ENCODE measurements at places on chromosomes 5 and 9.

DNA sequence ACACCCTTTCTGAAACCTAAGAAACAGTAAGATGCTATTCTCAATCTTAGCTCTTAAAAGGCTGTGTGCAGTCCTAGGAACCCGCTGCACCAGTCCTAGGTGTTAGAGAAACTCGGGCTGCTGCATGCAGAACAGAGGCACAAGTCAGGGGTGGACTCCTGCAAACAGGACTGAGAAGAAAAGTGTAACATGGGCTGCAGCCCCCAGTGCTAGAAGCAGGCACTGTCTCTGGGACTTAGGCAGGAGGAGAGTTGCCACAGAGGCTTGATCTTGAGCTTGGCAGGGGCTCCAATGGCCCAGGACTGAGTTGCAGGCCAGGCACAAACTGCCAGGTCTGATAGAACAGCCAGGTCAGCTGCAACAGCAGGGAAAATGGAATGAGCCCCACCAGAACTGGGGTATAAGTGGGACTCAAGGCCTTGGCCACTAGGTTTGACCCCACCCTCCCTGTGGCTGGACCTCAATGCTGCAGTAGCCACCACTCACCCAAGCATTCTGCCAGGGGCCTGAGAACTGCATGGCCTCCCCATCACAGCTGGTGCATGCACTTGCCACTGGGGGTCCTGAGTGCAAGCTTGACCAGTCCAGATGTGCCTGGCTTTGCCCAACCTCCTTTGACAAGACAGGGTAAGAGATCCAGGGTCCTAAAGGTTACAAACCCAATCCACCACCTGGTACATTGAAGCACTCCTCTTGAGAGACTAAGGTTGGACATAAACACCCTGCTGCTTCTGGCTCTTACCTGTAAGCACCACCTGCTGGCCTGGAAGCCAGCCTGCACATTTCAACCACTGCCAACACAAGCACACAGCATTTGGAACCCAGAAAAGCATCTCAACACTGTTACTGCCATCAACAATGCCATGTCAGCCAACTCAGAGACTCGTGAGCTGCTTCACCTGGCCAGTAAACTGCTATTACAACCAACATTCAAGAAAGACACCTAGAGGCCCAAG, 103.3 kb downstream of the FBXL17 start:
- no peak for DNase-seq

GRCh38 chr9:90552317-90552716, 90.3 kb downstream of the DIRAS2 start:
- DNase-seq: no peak

DNA sequence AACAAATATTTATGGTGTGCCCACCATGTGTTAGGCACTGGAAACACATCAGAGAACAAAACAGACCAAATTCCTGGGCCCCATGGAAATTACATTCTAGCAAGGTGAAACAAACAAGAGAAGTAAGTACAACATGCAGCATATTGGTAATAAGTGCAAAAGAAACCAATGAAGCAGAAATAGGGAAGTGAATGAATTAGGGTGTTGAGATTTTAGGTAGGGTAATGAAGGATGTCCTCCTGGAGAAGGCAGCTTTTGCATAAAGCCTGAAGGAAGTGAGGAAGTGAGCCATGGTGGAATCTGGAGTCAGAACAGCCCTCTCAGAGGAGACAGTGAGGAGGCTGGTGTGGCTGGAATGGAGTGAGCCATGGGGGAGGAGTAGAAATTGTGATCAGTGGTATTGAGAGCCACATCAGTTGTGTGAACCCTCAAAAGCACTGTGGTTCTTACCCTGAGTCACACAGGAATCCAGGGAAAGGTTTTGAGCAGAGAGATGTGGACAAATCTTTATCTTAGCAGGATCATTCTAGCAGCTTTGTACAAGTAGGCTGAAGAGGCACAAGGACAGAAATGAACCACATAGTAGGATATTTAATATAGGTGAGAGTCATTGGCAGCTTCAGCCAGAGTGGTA, 52.7 kb upstream of the ARL15 start:
- DNase-seq: no peak

- no peak for DNase-seq
These were observed 49.7 kb downstream of the ACTBL2 start for GRCh38 chr5:57432876-57433275.

DNA sequence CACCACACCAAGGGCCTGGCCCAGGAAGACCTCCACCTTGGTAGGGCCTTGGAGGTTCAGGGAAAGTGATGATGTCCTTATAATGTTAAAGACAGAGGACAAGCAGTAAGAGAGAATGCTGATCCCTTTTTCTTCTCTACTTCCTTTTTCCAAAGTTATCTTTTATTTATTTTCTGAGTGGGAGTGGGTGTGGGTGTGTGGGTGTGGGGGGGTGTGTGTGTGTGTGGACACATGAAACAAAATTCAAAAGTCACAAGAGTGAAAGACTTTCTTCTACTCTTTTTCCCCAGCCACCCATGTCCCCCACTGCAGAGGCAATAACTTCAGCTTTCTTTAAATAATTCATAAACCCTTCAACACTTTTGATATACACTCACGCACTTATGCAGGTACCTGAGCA, 70.8 kb downstream of the ROR2 start:
- no peak for DNase-seq

- DNase-seq: peak; percentile 66
These were observed 12.1 kb downstream of the BSPRY start for GRCh38 chr9:113361304-113362018.

DNA sequence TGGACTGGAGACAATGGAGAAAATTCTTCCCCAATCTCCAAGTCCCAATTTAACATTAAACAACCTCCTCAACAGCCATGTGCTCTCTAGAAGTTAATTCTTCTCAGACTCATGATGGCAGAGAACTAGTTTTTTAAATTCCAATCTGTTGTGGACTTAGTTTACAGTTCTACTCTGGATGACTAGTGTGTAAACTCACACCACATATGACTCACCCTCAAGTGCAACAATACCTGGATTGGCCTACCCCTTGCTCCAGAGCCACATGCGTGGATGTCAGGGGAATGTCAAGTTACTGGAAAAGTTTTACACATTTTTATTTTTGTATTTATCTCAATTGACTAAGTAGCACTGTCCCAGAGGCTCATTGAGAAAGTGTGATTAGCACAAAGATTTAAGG, 136.0 kb upstream of the EFNA5 start:
- no peak for DNase-seq

DNA sequence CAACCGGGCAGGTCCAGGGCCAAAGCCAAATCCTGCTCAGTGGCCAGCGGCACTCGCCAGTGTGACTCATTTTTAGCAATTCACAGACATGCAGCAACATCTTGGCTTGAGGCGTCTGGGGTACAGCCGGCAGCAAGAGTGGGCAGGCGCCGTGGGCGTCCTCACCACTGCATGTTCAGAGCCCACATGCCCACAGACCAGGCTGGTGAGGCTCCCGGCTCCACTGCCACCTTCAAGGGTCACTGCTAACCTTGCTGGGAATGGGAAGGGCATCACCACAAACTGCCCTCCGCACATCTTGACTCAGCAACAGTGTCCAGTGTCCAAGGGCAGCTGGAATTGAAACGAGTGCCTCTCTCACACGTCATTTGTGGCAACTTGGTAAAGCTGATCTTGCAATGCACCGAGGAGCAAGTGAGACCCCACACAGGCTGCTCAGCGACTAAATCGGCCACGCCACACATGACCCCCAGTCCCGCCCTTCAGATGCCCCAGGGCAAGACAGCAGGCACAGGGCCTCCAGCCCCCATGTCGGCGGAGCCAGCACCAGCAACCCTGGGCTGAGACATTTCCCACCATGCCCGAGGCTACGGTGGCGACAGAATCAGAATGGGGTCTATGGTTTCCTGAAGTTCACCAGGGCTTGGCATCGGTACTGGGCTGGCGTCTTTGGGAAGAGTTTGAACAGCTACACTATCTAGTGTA, 140.3 kb downstream of the ROR2 start:
- DNase-seq: no peak

- no peak for DNase-seq
These were observed 78.7 kb upstream of the SH3PXD2B start for GRCh38 chr5:172533058-172533398.

- DNase-seq: no peak
These were observed 222.7 kb upstream of the ACO1 start for GRCh38 chr9:32161720-32162119.

DNA sequence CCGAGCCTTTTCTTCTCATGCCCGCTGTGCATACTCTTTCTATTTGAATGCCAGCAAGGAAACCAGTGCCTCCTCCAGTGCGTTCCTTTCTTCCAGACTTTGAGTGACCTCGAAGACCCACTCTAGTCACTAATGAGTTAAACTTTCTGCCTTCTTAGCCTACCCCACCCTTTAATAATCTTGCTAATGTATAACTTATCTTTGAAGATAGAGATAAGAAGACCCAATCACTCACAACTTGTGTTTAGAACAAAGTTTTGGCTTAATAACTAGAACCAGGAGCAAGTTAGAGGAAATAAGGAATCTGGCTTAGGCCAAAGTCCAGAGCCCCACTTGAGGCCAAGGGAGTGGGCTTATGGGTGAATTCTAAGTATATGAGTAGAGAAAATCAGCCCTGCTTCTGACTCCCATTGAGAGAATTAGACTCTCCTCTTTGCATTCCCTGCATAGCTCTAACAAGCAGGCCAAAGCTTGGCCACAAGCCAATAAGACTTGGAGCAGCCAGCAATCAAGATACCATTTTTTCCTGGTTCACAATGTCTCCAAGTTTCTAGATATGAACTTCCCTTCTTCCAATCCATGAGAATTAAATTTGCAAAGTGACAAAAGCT, 181.5 kb upstream of the PIK3R1 start:
- DNase-seq: no peak

DNA sequence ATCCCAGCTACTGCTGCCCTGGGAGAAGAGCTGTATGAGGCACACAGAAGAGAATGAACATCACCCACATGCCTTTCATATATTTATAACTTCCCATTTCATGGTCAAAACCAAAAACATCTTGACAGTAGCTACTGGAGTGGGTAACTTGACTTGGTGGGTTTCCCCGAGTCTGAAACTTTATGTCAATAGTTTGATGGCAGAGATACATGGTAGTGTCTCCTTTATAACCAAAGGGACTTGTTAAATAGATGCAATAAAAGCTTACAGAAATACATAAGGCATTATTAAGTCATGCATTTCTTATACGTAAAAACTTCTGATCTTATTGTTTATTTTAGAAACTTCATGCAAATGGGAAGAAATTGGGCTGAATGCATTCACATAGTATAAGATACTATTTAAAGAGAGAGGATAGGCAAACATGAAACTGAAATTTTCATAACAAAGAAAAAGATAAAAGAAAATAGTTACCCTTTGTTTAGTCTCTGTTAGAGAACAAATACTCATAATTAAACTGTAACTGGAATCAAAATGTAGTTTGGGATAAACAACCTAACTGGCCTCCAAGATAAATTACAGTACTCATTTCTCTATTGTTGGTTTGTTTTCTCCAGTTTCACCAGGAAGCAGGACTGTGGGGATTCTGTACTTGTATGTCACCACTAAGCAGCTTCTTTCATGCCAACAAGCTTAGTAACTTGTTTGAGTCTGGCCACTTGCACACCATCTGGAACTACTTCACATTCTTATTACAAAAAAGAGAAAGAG, 459.3 kb upstream of the MEF2C start:
- no peak for DNase-seq

DNA sequence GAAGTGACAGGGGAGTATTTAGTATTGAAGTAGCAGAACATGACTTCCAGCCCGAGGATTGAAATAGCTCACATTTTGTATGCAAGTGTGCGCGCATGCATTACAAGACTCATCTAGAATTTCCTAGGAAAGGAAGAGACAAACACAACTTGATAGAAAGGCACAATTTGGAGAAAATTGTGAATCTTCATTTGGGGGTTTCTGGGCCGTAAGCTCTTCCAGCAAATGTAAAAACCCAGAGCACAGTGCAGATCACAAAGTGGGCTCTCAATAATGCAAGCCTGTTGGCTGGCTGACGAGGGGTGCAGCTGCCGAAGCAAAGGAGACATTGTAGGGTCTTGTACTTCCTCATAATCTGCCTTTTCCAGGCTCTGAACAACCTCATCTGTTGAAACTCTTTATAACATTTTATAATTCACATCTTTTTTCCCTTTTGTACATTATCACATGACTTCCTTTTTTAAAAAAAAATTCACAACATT, 109.0 kb downstream of the BAAT start:
- DNase-seq: no peak

- DNase-seq: no peak
These were observed 56.3 kb downstream of the USP20 start for GRCh38 chr9:129891569-129891968.

DNA sequence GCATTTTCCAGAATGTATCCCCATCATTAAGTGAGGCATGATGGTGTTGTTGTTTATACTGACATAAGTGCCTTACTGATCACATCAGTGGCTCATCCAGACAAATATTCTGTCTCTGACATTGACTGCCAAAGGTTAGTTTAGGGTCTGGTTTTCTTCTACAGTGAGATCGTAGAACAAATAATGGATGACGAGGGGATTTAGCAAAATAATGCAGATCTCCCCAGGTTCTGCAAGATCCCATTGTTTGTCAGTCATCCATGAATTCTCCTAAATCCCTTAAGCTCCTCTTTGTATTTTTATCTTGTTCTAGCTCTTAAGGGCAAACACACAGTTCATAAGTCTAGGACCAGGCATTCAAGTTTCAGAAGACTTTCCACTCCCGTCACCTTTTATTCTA, 93.1 kb upstream of the DHFR start:
- DNase-seq: no peak

GRCh38 chr5:178234121-178234749, 1.6 kb upstream of the PHYKPL start:
- no peak for DNase-seq

- DNase-seq: no peak
These were observed 79.8 kb upstream of the SPATA31D4 start for GRCh38 chr9:81848472-81848871.

DNA sequence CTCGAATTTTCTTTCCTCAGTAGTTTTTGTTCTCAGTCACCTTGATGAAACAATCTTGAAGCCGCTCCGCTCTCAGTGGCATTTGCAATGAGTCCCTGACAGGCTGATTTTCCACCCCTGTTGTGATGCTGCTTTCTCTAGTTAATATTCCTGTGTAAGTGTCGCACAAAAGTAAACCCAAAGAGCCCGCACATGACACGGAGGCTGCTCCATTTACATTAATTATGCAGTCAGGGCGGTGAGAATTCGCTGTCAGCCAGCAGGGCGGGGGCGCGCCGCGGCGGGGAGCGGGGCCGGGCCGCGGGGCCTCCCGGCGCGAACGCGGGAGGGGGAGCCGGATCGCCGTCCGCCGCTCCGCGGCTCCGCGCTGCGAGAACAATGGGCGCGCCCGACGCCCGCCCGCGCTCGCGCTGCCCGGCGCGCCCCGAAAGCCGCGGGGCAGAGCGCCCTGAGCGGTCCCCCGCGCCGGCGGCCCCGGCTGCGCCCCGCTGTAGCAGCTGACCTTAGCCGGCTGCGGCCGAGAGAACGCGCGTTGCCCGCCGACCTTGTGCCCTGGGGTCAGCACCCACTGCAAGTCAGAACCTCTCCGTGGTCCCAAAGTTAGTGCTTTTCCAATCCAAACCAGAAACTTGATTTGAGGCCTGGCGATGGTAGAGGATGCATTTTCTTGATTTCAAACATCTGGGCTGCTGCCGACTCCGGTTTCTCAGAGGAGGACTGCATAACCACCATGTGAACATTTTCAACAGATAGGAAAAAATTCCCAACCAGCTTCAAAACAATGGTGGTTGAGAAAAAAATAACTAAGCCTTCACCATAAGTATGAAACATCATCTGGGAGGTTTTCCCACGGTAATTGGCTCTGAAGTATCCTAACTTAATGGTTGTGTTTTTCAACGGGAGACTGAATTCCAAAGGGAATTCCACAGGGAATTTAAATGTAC, 142.6 kb downstream of the PBX3 start:
- peak; percentile 38 for DNase-seq
